ENCODE measurements at places on chromosomes 11 and 22. TPM values are rescaled to one million over a fixed set of nuclear protein-coding genes. Genes with fewer than 3 reads are reported as not detected.
A peak's percentile ranks its signal among the peaks of the same experiment; 100 is the strongest.

DNA sequence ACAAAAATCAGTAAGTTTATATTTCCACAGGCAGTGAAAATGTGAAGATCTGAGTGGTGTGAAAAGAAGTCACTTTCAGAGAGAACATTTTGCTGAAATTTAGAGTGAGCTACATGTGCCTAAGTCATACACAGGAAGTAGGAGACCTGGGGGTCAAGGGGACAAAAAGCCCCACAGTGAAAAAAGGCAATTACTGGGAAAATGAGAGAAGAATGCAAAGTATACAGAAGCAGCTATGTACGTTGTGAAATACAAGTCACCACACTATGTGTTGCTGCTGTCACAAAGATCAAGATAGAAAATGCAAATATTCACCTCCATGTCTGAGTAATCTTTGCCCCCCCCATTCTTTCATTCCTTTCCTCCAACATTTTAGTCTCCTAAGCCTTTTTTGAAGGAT, 21.6 kb upstream of the SESN3 start:
- no peak for DNase-seq

DNA sequence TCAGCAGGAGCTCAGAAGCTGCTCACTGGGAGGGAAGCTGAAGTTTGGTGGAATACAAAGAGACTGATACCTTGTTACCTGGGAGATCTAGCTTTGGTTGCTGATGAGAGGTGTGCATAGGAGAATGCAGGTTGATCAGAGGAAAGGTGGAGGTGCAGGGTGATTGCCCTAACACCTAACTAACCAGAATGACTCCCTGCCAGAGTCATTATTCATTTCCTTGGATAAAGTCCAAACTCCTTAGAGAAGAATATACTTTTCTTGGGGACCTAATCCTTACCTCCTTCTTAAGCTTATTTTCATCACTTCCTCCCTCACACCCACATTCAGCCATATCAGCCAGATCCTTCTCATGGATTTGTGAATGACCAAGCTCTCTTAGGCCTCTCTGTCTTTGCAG, 814.2 kb upstream of the TENM4 start:
- no peak for DNase-seq

- no peak for DNase-seq
These were observed 2.9 kb downstream of the SRPRA start for GRCh38 chr11:126265811-126266210.

- no peak for DNase-seq
These were observed 12.5 kb downstream of the EIF4G2 start for GRCh38 chr11:10796191-10796590.

GRCh38 chr11:73469401-73469800, 93.2 kb downstream of the RELT start:
- no peak for DNase-seq

GRCh38 chr11:469684-470560, 19.8 kb downstream of the PTDSS2 start:
- DNase-seq, result peak; percentile 84

- no peak for DNase-seq
These were observed 7.6 kb downstream of the MRE11 start for GRCh38 chr11:94486068-94486467.

DNA sequence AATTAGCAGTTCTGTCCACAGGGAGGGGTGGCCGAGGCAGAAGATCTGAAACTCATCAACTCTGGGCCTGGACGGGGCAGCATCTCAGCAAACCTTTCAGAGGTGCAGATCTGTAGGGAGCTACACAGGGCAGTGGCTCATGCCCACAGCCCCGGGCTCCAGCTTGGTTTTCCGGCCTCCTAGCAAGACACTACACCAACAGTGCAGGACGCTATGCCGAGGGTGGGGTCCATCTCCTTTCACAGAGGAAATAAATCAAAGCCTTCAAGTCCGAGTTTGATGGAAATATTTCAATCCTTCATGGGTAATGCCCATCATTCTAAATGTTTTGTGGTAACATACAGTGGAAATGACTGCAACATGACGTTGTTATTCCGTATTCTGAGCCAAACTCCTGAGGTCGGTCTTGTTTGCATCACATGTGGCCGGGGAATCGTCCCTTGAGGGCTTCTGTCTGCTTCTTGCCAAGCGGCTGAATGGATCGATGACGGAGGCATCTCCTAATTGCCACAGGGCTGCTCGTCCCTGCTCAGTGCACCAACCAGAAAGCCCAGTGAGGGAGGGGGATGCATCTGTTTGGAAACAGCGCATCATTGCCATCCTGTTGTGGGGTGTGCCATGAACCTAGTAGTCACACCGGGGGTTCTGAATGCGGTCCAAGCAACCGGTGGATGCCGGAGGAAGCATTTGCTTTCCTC, 30.0 kb downstream of the LINC01488 start:
- DNase-seq, result no peak

DNA sequence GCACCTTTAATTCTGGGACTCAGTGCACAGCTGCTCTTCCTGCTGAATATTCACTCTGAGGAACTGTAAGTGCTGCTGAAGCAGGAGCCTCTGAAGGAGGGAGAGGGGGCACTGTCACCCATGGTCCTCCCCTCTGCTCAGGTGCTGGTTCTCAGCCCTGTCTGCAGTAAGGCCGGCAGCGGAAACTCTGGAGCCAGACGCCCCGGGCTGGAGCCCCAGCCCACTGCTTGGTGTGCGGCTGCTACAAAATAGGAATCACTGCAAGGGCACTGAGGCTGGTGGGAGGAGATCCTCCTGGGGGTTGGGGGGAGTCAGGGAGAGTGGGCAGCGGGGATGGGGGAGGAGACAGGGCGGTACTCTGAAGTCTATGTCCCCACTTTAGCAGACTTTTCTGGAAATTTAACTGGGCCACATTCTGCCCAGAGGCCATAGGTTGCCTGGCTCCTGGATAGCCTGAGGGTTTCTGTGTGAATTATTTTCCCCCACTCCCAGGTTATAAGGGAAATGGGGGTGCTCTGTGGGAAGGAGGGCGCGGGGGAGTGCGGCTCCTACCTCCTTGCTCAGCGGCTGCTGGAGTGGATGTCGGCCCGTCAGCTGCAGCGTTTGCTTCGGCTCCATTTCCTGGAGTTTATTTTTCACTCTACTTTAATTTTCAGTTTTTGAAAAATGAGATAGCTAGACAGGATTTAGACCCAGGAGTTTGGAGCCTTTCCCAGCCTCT, 33.6 kb downstream of the TBC1D22A start:
- no peak for DNase-seq

DNA sequence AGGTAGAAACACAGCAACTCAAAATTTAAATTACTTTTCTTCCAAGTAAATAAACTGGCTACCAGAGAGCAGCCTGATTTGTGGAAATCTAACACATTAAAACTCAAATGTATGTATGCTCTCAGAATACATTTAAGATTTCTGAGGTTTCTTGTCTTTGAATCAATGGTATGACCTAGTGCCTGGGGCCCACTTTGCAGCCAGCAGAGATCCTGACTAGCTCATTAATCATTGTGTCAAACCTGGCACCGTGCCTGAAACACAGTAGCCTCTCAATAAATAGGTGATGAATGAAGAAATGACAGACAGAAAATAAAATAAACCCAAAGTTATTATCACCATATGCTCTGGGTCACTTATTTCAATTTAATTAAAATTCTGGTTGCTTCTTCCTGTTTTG, 176.2 kb upstream of the FAT3 start:
- no peak for DNase-seq

DNA sequence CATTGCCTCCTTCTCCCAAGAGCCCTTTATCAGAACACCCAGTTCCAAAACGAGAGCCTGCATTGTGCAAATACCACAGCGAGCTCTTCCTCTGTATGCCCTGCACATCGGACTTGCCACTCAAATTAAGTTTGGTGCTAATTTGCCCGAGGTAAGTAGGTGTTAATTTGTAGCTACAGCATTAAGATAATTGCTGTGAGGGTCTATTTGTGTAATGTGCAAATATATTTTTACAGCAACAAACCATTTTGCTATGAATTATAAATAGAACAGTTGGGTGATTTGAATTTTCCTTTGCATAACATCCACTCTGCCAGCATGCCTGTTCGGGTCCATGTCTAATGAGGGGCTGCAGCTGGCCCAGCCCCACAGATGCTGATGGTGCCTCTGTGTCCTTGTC, 8.1 kb downstream of the ARHGAP8 start:
- no peak for DNase-seq

- DNase-seq, result no peak
These were observed 32.7 kb downstream of the CD6 start for GRCh38 chr11:61004180-61004611.

DNA sequence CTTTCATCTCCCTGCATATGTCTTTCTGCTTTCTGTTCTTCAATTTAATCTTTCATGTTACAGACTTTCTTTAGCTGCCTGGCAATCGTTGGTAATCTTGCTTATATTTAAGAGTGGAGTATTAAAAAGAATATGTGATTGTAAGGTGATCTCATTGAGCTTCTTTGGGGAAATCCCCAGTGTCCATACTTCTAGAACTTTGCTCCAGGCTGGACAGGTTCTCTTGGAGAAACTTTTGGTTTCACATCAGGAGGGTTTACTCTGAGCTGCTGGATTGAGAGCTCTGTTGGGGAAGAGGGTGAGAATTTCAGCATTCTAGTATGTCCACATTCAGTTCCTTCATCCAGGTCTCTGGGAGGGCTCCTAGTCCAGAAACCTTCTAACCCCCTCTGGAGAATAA, 16.1 kb downstream of the LRRC75B start:
- no peak for DNase-seq

GRCh38 chr22:41681616-41682015, 7.1 kb downstream of the SNU13 start:
- DNase-seq, result no peak

- DNase-seq, result no peak
These were observed 198.2 kb upstream of the POU2AF2 start for GRCh38 chr11:111047374-111047773.

DNA sequence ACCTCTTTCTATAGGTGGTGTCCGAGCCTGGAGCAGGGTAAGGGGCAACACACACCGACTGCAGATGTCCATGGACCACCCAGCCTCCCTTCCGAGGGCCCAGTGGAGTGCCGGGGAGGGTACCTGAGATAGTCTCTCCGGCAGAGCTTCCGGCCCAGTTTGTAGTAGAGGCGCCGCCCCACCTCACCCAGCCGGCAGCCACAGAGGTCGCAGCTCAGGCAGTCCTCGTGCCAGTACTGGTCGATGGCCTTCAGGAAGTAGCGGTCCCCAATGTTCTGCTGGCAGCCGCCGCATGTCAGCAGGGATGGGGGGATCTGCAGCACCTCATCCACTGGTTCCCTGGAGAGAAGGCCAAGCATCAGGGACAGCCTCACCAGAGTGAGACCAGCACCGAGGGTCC, 27.4 kb downstream of the LMO2 start:
- peak; percentile 68 for DNase-seq

- peak; percentile 59 for DNase-seq
These were observed 26.4 kb downstream of the KCTD17 start for GRCh38 chr22:37077802-37078448.

- DNase-seq, result no peak
These were observed 61.5 kb upstream of the EED start for GRCh38 chr11:86182976-86183584.

- no peak for DNase-seq
These were observed 1056.3 kb upstream of the CNTN5 start for GRCh38 chr11:97964332-97965004.

- no peak for DNase-seq
These were observed 439 bp downstream of the YAP1 start for GRCh38 chr11:102110761-102111010.

DNA sequence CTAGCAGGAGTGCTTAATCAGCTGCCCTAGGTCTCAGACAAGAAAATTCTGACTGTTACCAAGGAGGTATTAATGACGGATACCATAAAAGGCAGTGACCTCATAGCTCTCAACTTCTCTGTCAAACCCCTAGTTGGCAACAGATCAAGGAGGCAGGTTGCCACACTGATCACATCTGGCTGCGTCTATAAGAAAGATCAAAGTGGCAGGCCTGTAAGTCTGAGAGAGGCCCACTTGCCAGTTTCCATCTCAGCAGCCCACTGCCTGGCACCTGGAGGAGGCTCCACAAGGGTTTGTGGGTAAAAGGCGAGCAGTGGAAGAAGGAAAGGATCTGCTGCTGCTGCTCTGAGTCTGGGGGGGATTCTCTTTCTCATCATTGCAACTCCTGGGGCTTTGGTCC, 239.6 kb upstream of the MPPED2 start:
- no peak for DNase-seq

GRCh38 chr22:20980938-20981722, 967 bp upstream of the LZTR1 start:
- no peak for DNase-seq

GRCh38 chr11:127632976-127633680, 632.6 kb upstream of the KIRREL3 start:
- no peak for DNase-seq

DNA sequence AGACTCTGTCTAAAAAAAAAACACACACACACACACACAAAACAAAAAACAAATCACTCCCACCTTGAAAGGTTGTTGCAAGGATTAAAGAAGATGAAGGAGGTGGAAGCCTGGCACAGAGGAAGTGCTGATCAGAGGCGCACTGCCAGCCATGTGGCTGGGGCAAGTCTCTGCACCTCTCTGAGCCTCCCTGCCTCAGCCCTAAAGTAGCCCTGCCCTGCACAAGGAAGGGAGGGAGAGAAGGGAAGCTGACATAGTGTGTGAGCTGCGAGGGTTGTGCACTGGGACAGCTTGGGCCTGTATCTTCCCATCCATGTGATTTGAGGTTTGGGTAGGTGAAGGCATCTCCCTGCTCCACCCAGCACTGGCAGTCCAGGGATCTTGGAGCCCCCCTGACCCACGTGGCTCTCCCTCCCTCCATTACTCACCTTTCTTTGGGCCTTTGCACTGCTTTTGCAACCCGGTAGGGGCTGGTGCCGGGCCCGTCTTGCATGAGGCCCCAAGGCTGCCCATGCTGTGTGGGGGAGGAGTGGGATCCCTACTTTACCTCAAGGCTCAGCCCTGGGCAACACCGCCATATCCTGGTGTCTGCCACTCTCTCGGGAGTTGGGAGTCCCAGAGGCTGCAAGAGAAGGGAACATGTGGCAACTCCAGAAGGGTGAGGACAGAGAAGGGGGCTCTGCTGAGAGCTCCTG, 30.5 kb downstream of the IFT27 start:
- no peak for DNase-seq

DNA sequence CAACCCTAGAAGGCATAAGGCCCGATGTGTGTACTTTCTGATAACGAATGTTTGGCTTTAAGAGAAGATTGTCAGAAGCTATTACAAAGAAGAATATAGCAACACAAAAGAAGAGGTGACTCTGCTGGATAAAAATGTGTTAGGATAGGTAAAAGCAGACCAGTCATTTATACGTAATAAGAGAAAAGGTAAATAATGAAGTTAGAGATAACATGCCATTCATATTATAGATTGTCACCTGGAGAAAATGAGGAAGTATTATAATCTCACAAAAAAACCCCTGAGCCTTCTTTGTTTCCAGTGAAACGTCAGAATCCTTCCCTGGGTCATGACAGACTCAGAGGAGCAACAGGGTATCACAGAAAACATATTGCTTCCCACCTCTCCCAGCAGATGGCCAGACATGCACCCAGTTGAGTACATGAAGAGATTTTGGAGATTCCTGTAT, 36.1 kb downstream of the PPFIA1 start:
- DNase-seq, result no peak

- DNase-seq, result no peak
These were observed 7.5 kb downstream of the AP1B1 start for GRCh38 chr22:29380856-29381255.

LARGE1 gene
- total RNA-seq, result 14.0 TPM

PIK3IP1 gene
- 97.1 TPM for total RNA-seq

P2RX6 gene
- 0.74 TPM for total RNA-seq

SAA4 gene
- not detected for total RNA-seq

GLB1L3 gene
- total RNA-seq, result 0.94 TPM

TBX10 gene
- total RNA-seq, result not detected

ZDHHC13 gene
- total RNA-seq, result 6.3 TPM

C22orf15 gene
- 7.3 TPM for total RNA-seq

APOC3 gene
- total RNA-seq, result not detected

CRYBA4 gene
- not detected for total RNA-seq

CSRP3 gene
- not detected for total RNA-seq

GP1BB gene
- total RNA-seq, result 4.8 TPM
